ENCODE measurements at places on chromosomes 12 and 14.

DNA sequence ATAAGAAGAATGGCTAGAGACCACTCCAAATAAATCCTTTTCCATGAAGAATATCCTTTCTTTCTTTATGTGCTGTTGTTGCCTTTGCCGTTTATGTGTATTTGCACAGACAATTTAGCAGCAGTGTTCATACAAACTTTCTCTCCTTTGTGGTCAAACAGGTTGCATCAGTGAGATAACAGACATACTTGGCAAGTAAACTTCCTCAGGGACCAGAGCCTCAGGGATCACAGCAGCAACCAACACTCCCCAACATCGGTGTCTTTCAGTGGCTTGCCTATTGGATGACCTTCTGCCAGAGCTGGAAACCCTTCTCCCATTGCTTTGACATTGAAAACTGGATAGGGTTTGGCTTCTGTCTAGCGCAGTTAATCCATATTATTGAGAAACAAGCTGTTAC, 252.2 kb downstream of the BTG1 start:
- DNase-seq, result peak; percentile 43

DNA sequence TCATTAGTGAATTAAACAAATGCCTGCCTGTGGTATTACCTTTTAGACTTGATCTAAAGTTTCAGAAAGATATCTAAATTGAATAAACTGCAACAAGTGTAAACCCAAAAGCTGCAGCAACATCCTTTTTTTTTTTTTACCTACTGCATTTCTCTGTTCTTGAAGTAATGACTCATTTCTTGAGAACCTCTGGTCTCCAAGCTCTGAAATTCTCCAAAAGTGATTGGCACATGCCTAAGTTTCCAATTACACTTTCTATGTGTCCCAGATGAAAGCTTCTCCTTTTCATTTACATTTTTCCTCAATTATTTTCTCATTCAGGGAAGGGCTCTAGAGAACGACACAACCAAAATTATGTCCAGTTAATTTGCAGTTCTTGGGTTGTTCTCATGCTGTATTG, 435.2 kb upstream of the DCN start:
- DNase-seq, result peak; percentile 19

DNA sequence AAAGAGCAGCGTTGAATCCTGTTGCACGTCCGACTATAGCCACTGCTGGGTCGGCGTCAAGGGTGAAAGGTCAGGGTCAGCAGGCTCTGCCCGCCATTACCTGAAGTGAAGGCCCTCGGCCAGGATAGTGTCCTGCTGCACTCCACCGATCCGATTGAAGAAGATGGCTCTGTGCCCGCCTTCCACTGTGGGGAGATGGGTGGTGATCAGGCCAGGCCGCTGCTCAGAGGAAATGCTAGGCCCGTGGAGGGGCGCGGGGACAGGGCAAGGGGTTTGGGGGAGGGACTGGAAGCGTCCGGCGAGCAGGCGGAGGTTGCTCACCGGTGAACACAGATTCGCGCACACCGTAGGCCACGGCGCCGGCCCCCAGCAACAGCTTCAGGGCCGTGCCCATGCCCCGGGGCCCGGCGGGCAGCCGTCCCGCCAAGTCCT, 352 bp downstream of the PHB2 start:
- no peak for DNase-seq

GRCh38 chr14:97299661-97300060, 502.5 kb downstream of the VRK1 start:
- no peak for DNase-seq

- DNase-seq, result no peak
These were observed 924.1 kb upstream of the TMEM132C start for GRCh38 chr12:127342861-127343260.

- DNase-seq, result no peak
These were observed 127.3 kb downstream of the SCARB1 start for GRCh38 chr12:124736115-124737039.

GRCh38 chr12:48998497-48999353, 450 bp downstream of the DDN start:
- no peak for DNase-seq

GRCh38 chr14:59358102-59358501, 107.1 kb downstream of the GPR135 start:
- peak; percentile 86 for DNase-seq

DNA sequence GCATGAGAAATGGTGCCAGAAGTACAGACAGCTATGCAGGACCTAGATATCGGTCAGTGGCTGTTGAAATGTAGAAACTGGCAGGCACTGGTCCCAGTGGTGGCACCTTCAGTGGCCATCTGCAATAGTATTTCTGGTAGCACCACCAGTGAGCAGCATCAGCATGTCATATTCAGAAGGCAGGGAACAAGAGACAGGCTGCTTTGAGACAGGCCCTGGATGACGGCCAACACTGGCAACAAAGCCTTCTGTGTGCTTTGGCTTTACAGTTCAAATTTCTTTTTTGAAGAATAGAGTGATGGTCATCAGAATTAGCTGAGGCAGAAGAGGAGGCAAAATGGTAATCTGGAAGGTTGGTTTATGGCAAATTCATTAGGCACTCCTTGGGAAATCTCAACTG, 273.4 kb upstream of the SLC16A7 start:
- no peak for DNase-seq

DNA sequence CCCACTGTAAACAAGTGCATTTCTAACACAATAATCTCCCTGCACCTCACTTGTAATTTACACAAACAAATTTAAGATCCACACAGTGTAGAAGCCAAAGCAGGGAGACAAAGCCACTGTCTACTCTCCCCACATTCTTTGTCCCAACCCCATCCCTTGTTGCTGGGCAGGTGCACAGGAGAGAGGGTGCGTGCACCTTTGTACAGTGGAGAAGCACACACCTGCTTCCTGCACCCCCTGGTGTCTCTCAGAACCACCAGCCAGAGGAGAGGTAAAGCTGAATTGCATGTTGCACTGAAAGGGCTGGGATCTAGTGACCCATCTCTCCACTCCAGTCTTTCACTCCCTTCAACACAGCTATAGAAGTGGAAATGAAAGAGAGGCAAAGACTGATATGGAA, 51.4 kb upstream of the IFNG-AS1 start:
- no peak for DNase-seq

GRCh38 chr14:61489932-61490331, 168.6 kb downstream of the PRKCH start:
- DNase-seq, result no peak

DNA sequence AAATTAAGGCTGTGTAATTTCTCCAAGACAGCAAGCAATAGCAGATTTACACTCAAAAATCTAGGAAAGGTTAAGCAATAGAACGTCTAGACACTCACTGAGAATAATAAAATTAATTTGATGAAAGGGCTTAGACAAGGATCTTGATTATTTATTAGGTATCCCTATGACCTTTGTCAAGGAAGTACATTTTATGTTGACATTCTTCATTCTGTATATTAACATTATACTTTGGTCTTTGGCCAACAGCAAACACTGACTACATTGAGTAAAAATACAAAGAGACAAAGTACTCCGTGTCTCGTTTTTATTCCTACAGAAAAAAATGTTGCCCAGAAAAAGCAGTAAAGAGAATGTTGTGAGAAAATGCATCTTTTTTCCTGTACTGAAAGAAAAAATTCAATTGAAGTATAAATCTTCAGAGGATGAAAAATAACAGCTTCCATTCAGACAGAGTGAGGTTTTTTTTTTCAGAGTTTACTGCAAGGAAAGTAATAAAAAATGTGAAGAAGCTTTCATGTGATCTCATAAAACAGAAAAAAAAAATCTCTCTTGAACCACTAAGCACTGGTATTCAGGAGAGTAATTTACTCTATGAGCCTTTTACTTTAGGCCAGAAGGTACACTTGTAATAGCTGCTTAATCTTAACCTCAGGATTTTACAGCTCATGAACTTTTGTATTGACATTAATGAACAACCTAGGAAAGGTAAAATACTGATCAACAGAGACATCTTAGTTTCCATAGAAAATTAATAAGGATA, 605.0 kb downstream of the FSCB start:
- no peak for DNase-seq

GRCh38 chr12:22525426-22525825, 18.9 kb downstream of the C2CD5 start:
- DNase-seq, result peak; percentile 17

All from epithelial cell of esophagus (primary cell).